PC-9 (cell line): ENCODE measurements at places on chromosomes 3 and 15. TPM values are rescaled to one million over a fixed set of nuclear protein-coding genes. Genes with fewer than 3 reads are reported as not detected.
A peak's percentile ranks its signal among the peaks of the same experiment; 100 is the strongest.

SEMA6D gene
- total RNA-seq: not detected in 2 replicates

CCR3 gene
- 1.7 and 3.1 TPM in 2 replicates for total RNA-seq

RBM15B gene
- 29.1 and 29.4 TPM in 2 replicates for total RNA-seq

MUSTN1 gene
- total RNA-seq: 1.8 TPM in 1 of 2 replicates, not detected in the other

LEKR1 gene
- 3.2 and 3.9 TPM in 2 replicates for total RNA-seq

RAB5A gene
- 62.7 and 65.1 TPM in 2 replicates for total RNA-seq

RHOV gene
- total RNA-seq: 1.4 and 4.1 TPM in 2 replicates

TLR9 gene
- 0.30 and 0.44 TPM in 2 replicates for total RNA-seq

- peak overlapping the region; percentile 84 for H3K4me3 ChIP-seq
- 0 out of 2 replicates have a peak, but pooled peaks cover 3% of the 10 kb centered on the region for H3K36me3 ChIP-seq
- no peak for DNase-seq
- H3K27ac ChIP-seq: peak overlapping the region; percentile 83
- peaks cover 28% of the 10 kb centered on the region for H3K4me1 ChIP-seq
These were observed 540 bp upstream of the RSRC1 start for GRCh38 chr3:158109295-158109803.

DNA sequence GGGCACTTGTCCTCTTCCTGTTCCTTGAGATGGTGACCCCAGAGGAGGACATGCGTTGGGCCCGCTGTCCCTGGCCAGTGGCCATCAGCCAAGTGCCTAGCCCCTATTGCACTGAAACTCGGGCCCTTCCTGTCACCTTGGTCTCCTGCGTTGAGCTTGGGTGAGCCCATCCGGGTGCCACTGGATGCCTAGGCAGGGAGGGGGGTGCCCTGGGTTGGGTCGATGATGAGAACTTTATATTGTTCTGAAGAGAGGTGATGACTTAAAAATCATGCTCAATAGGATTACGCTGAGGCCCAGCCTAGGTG is 221.8 kb downstream of the SNRPN start:
- H3K27ac ChIP-seq: no peak overlapping the region
- no peaks in the 10 kb centered on the region for H3K36me3 ChIP-seq
- no peaks in the 10 kb centered on the region for H3K27me3 ChIP-seq
- no peak overlapping the region for H3K4me3 ChIP-seq
- DNase-seq: no peak

DNA sequence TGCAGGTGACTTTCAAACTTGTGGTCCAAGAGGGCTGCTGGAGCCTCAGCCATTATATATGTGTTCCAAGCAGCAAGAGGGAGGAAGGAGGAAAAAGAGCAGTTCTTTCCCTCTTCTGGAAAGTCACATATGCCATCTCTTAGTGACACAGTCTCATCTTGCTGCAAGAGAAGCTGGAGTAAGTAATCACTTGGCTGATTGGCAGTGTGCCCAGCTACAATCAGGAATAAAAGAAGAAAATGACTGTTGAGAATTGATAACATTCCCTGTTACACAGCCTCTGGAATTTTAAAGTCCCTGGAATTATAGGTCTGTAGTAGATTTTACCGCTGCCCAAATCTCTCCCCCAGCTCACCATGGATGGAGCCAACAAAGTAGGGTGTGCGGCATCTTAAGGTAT is 31.4 kb upstream of the LYZL4 start:
- no peaks in the 10 kb centered on the region for H3K27me3 ChIP-seq
- no peak for DNase-seq
- no peaks in the 10 kb centered on the region for H3K4me1 ChIP-seq
- no peak overlapping the region for H3K27ac ChIP-seq
